SJCRH30 (cell line): ENCODE measurements at places on chromosomes 3 and 15.
A peak's percentile ranks its signal among the peaks of the same experiment; 100 is the strongest.

- no peaks in the 10 kb centered on the region for H3K27me3 ChIP-seq
- no peak overlapping the region for H3K27ac ChIP-seq
- no peaks in the 10 kb centered on the region for H3K4me1 ChIP-seq
- H3K36me3 ChIP-seq, result no peaks in the 10 kb centered on the region
- H3K4me3 ChIP-seq, result no peak overlapping the region
- no peak for DNase-seq
Observed at GRCh38 chr3:70740872-70741271, 428.4 kb upstream of the MDFIC2 start.

DNA sequence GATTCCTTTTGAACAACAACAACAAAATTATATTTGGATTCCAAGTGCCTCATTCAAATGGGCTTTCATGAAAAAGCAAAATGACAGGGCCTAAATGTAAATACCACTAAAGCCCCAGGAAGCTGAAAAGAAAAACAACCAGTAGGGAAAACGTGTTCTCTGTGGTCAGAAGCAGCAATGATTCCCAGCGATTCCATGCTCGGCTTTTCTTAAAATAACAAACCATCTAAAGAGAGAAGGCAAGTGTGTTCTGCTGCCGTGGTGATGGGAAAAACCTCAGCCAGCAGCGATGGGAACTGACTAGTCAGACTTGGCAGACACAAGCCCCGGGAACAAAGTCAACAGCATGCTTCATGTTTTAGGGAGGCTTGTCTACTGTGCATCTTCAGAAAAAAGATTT, 153.6 kb downstream of the TNIK start:
- peaks cover 20% of the 10 kb centered on the region for H3K4me1 ChIP-seq
- peak; percentile 77 for DNase-seq
- peak overlapping the region; percentile 29 for H3K4me3 ChIP-seq

- peak; percentile 79 for DNase-seq
- peak within 1 kb of the TSS; percentile 74 for H3K27ac ChIP-seq
- no peaks in the 10 kb centered on the region for H3K36me3 ChIP-seq
- H3K4me3 ChIP-seq, result peak within 1 kb of the TSS; percentile 61
- no peaks in the 10 kb centered on the region for H3K4me1 ChIP-seq
Observed at GRCh38 chr3:29280404-29281093, at the start of gene RBMS3. Gene RBMS3, plus strand, starts transcription at chr3:29281071.

GRCh38 chr3:37181756-37182155, 7.4 kb upstream of the LRRFIP2 start:
- no peak overlapping the region for H3K27ac ChIP-seq
- H3K4me3 ChIP-seq, result no peak overlapping the region
- H3K27me3 ChIP-seq, result no peaks in the 10 kb centered on the region

GRCh38 chr3:4754180-4755086, 224.8 kb upstream of the BHLHE40 start:
- no peaks in the 10 kb centered on the region for H3K27me3 ChIP-seq
- no peak overlapping the region for H3K27ac ChIP-seq
- no peaks in the 10 kb centered on the region for H3K4me1 ChIP-seq
- H3K4me3 ChIP-seq, result no peak overlapping the region
- DNase-seq, result no peak

DNA sequence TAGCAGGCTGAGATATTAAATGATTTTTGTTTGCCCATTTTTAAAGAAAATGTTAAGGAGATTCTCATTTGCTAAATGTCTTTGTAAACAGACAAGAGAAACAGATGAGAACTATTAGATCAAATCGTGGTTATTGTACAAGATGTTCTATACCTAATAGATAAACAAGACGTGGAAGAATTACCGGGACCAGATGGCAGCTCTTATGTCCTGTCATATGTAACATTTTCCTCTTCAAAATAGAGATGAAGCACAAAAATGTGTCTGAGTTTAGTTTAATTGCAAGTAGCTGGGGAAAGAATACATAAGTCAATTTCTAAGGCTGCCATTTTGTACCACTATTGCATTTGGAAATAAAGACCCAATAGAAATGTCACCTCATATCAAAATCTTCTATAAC, 553.7 kb downstream of the TUSC7 start:
- no peak overlapping the region for H3K27ac ChIP-seq
- H3K4me3 ChIP-seq, result no peak overlapping the region

GRCh38 chr15:86010891-86011290, 68.8 kb upstream of the AGBL1 start:
- H3K27ac ChIP-seq, result no peak overlapping the region
- H3K36me3 ChIP-seq, result no peaks in the 10 kb centered on the region
- no peaks in the 10 kb centered on the region for H3K27me3 ChIP-seq
- no peak for DNase-seq
- H3K4me1 ChIP-seq, result no peaks in the 10 kb centered on the region
- H3K4me3 ChIP-seq, result no peak overlapping the region

- DNase-seq, result no peak
- peaks cover 5% of the 10 kb centered on the region for H3K27me3 ChIP-seq
- no peak overlapping the region for H3K4me3 ChIP-seq
- H3K4me1 ChIP-seq, result no peaks in the 10 kb centered on the region
- H3K36me3 ChIP-seq, result no peaks in the 10 kb centered on the region
- H3K27ac ChIP-seq, result no peak overlapping the region
Observed at GRCh38 chr15:92582206-92582605, 73.4 kb downstream of the FAM174B start.

DNA sequence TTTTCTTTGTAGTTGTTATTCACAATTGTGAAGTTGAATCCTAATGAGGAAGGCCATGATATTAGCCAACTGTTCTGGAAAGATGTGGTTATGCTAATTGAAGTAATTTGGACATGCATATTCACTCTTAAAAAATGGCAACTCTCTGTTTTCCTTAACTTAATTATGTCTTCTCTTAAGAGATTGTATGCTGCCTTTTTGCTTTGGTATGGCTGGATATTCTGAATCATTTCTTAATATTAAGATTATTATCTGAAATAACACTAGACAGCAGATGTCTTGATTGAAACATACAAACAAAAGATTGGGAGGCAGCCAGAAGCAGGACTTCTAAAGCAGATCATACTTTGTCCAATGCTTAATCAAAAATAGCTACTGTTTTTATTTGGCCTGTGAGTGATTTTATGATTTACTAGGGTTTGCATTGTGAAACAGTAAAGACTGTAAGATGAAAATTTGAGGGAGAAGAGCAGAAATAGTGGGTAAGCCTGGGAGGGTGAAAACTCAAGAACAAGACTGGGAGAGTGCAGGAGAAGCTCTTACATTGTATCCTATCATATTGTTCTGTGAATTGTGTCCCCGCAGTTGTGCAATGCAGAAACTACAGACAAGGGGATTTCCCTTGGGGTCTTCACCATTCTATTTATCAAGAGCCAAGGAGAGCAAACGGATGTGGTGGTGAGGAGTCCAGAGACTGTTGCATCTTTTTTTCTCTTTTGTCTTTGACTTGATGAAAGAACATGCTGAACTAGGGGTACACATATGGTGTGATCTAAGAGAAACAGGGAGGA, 554.8 kb downstream of the TUSC7 start:
- no peaks in the 10 kb centered on the region for H3K4me1 ChIP-seq
- H3K27ac ChIP-seq, result no peak overlapping the region
- no peaks in the 10 kb centered on the region for H3K36me3 ChIP-seq

GRCh38 chr3:162094301-162094700, 597.7 kb downstream of the OTOL1 start:
- no peaks in the 10 kb centered on the region for H3K27me3 ChIP-seq
- no peaks in the 10 kb centered on the region for H3K4me1 ChIP-seq
- no peak for DNase-seq
- no peaks in the 10 kb centered on the region for H3K36me3 ChIP-seq

DNA sequence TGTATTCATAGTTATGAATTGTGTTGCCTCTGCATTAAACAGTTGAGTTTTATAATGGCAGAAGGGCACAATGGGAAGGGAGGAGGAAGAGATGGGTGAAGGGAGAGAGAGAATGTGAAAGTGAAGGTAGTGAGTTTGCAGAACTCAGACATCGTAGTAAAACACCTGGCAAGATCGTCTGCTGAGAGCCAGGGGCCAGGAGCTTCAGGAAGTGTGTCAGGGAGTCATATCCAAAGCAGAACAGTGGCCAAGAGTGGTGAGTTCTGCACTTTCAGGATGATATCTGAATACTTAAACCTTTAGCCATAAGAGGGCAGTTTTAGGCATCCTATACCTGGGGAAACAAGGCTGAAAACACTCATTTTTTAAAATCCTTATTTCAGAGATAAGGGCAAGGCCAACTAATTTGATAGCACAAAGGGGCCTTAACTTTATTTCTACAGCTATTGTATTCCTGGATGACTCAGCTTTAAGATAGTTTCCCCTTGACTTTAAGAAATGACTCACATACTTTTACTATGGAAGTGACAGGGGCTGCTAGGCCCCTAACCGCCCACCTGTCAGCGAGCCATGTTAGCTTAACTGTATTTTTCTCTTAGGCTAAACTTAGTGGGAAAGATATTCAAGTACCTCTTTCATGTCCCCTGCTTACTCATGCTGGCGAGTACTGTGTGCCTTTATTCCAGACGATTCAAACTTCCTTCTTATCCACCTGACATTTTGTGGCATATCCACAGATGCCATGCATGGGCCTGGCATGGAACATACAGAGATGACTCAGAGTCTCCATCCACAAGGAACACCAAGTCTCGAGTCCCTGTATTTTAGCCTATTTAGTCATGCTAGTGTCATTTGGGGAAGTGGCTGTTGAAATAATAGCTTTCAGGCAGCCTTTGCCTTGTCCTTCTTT, 53.9 kb downstream of the RLBP1 start:
- H3K36me3 ChIP-seq, result 0 out of 2 replicates have a peak, but pooled peaks cover 3% of the 10 kb centered on the region
- peak overlapping the region; percentile 50 for H3K27ac ChIP-seq
- no peak overlapping the region for H3K4me3 ChIP-seq
- peaks cover 19% of the 10 kb centered on the region for H3K4me1 ChIP-seq
- no peaks in the 10 kb centered on the region for H3K27me3 ChIP-seq
- DNase-seq, result peak; percentile 47

- no peak for DNase-seq
- H3K27ac ChIP-seq, result no peak overlapping the region
- no peaks in the 10 kb centered on the region for H3K4me1 ChIP-seq
- H3K4me3 ChIP-seq, result no peak overlapping the region
- no peaks in the 10 kb centered on the region for H3K36me3 ChIP-seq
- no peaks in the 10 kb centered on the region for H3K27me3 ChIP-seq
Observed at GRCh38 chr3:178504128-178504527, 32.1 kb upstream of the KCNMB2 start.

GRCh38 chr15:69731081-69731330, 278.4 kb downstream of the RPLP1 start:
- H3K4me3 ChIP-seq, result no peak overlapping the region
- H3K27me3 ChIP-seq, result no peaks in the 10 kb centered on the region
- DNase-seq, result no peak
- H3K36me3 ChIP-seq, result no peaks in the 10 kb centered on the region
- H3K27ac ChIP-seq, result no peak overlapping the region

GRCh38 chr3:138469874-138470273, 35.5 kb downstream of the ESYT3 start:
- no peak for DNase-seq
- H3K4me1 ChIP-seq, result peaks cover 20% of the 10 kb centered on the region
- no peaks in the 10 kb centered on the region for H3K27me3 ChIP-seq
- H3K36me3 ChIP-seq, result no peaks in the 10 kb centered on the region
- H3K4me3 ChIP-seq, result no peak overlapping the region

DNA sequence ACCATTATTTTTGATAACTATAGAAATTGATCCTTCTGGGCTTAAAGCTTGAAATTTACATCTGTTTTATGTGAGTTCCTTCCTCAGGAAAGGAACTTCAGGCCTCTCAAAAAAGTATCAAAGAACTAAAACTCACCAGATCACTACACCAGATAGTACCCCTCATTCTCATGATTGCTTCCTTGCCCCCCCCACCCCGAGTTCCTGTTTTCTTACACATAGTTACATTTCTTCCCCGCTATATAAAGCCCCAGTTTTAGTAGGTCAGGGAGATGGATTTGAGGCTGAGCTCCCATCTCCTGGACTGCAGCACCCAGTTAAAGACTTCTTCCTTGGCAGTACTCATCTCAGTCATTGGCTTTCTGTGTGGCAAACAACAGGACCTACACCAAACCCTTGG, 80.3 kb upstream of the HRH1 start:
- H3K4me1 ChIP-seq, result no peaks in the 10 kb centered on the region
- H3K27ac ChIP-seq, result no peak overlapping the region
- H3K36me3 ChIP-seq, result no peaks in the 10 kb centered on the region
- no peak for DNase-seq

DNA sequence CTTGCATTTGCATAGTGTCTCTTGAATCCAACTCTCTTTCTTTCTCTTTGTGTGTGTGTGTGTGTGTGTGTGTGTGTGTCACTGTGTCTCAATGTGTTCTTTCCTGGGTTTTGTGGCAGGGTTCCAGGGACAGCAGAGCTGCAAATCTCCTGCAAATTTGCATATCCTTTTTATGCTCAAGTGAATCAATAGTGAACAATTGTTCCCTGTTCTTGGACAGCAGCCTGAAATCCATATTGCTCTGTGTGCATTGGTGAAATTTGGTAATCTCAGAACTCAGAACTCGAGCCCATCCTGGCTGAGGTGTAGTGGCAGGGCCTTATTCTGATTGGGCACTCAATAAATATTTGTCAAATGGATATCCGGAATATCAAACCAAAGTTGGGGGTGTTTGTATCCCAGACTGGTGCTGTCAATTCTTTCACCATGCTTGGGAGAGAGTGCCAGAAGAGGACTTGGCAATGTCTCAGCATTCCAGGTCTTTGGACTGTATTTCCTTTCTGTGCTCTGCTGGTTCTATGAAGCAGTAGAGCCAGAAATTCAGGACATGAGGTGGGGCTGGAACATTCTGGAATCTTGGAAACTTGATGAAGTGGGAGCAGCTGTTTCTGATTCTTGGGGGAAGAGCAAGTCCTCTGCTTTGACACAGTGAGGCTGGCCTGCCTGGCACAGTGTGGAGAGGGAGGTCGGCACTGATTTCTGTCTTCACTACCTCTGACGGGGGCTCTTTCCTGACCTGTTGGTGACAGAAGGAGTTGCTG, 380.6 kb upstream of the C2CD4B start:
- DNase-seq, result no peak
- H3K4me1 ChIP-seq, result peaks cover 24% of the 10 kb centered on the region
- no peaks in the 10 kb centered on the region for H3K36me3 ChIP-seq
- no peak overlapping the region for H3K27ac ChIP-seq
- no peak overlapping the region for H3K4me3 ChIP-seq

GRCh38 chr3:174125267-174125824, 727.8 kb downstream of the NLGN1 start:
- DNase-seq, result peak; percentile 32
- H3K36me3 ChIP-seq, result no peaks in the 10 kb centered on the region
- peaks cover 7% of the 10 kb centered on the region; the same call in 1 of the 2 replicates for H3K4me1 ChIP-seq
- no peak overlapping the region; the same call in 1 of the 2 replicates for H3K27ac ChIP-seq
- H3K4me3 ChIP-seq, result no peak overlapping the region
- H3K27me3 ChIP-seq, result no peaks in the 10 kb centered on the region

DNA sequence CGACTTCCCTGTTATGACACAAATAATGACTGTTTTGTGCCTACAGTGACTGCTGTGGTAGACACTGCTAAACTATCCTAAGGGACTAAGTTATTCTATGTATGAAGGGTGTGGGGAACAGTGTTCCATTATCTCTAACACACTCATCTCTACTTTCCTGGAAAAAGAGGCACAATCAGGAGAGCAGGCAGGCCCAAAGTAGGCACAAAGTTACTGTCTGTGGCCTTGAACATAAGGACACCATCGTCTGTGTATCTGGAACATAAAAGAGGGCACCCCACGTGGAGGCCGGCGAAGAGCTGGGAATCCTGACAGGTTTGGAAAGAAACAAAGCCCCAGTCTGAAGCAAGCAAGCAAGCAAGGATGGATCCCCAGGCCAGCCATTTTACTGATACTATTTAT, 1.5 kb downstream of the ABCC5 start:
- H3K36me3 ChIP-seq, result 0 out of 2 replicates have a peak, but pooled peaks cover under 1% of the 10 kb centered on the region
- no peak overlapping the region for H3K4me3 ChIP-seq
- no peak overlapping the region for H3K27ac ChIP-seq
- no peaks in the 10 kb centered on the region for H3K27me3 ChIP-seq
